ENCODE measurements at places on chromosomes 1 and 21. TPM values are rescaled to one million over a fixed set of nuclear protein-coding genes. Genes with fewer than 3 reads are reported as not detected.

GRCh38 chr1:49307457-49307856 is 530.8 kb upstream of the BEND5 start:
- ATAC-seq, result no peak

GRCh38 chr1:110208916-110209645 is 1.0 kb upstream of the KCNC4 start:
- no peak for ATAC-seq

GRCh38 chr1:58596631-58597052 is 19.6 kb upstream of the TACSTD2 start:
- ATAC-seq, result no peak

GRCh38 chr1:151384584-151384983 is 12.1 kb upstream of the SELENBP1 start:
- ATAC-seq, result no peak

GNG4 gene
- total RNA-seq, result 2.1 TPM

BCAN gene
- not detected for total RNA-seq

PLEKHN1 gene
- total RNA-seq, result 6.3 TPM
